Activated naive CD8-positive, alpha-beta T cell treated with anti-CD3 and anti-CD28 coated beads, Interleukin-2, amount 10 ng/mL, durations not matched to agents 7 days and 5 days (primary cell): ENCODE measurements at places on chromosomes 11 and 22.

GRCh38 chr22:17095538-17095937 is 10.7 kb downstream of the IL17RA start:
- DNase-seq = peak; percentile 15

DNA sequence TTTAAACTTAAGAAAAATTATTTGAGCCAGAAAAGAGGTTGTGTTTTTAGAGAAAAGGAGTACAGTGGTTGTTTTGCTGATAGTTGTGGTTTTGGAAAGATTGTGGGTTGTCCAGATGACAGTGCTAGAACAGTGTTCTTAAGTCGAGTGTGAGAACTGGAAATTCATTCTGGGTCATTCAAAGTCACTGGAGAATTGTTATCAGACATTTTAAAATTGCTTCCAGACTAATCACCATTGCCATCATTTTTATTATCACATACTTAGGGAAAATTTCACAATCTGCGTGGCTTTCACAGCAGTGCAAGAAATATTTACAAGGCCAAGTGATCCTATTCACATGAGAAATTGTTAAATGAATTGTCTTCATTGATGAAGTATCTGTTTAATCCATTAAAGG is 242.2 kb upstream of the DDI1 start:
- no peak for DNase-seq

DNA sequence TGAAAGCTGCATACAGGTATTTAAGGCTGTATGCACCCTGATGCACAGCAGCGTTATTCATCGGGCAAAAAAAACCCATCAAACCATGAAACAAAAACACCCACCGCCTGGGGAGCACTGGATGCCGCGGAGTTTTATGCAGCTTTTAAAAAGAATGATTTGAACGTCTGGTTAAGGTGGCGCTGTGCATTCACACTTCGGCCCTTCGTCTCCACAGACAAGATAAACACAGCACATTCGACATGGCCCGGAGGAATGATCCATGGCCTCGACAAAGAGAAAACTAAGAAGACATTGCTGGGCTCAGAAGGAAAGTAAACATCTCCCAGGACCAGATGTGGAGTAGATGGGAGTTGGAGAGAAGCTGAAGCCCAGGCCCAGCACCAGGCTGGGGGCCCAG is 40.8 kb upstream of the GAL start:
- no peak for DNase-seq

- no peak for DNase-seq
Observed at GRCh38 chr22:23509571-23510302, 70.4 kb downstream of the IGLL1 start.

DNA sequence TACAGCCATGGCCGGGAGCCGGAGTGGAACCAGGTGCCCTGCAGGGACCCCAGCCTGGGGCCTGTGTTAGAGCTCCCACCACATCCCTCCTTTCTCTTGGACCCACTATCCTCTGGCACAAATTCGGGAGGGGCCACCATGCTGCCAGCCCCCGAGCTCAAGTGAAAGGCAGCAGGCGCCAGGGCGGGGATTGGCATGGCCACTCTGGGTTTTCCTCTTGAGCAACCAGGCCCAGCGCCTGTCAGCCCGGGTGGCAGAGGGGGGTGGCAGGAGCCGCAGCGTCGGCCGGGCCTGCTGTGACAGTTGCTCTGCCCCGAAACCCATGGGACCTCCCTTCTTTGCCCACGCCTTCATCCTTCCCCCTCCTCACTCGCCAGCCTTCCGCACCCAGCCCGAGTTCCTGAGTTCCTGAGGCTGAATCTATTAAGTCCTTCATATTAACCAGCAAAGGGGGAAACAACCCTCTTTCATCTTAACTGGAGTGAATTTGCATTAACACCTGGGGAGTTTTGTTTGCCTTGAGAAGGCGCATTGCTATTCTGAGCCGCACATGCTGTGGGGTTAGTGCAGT is 16.8 kb upstream of the CABP7 start:
- DNase-seq = no peak

GRCh38 chr11:58059007-58059350 is 28.2 kb downstream of the OR6Q1 start:
- no peak for DNase-seq

DNA sequence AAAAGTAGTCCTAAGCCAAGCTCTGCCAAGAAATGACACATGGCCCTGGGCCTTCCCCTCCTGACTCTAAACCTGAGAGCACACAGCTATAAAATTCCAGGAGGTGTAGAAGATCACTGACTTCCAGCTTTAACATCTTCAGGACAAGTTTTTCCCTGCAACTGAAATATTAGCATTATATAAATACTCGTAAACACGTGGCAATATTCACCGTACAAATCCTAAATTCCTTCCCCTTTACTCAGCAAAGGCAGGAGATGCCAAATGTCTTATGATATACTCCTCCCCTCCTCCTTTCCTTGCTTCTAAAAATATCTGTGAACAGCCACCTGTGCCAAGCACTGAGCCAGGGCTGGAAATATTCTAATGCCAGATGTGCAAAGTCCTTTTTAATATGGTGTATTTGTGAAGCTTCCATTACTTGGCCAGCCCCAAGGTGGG is 194.0 kb downstream of the LARGE1 start:
- DNase-seq = no peak

DNA sequence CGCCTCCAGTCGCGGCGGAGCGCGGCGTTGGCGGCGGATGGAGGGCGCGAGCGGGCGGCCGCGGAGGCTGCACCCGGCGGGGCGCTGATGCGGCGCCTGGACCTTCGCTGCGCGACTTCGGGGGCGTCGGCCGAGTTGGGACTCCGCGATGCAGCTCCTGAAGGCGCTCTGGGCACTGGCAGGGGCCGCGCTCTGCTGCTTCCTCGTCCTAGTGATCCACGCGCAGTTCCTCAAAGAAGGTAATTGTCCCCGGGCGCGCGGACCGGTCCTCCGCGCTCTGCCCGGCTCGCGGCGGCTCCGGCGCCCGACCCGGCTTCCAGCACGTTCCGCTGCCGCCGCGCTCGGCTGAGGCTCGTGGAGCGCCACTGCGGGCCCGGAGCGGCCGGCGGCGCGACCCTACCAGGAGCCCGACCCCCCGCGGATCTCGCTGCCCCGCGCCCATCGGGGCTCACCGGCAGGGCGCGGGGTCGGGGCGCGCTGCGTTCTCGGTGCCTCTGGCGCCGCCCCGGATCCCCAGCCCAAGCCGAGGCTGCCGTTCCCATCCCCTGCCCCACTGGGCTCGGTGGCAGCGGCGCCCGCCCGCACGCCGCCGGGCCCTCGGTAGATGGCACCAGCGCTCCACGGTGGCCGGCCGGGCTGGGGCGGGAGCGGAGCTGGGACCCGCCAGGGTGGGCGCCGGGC is 1251.2 kb downstream of the BRD1 start:
- peak; percentile 46 for DNase-seq

GRCh38 chr22:42317691-42318547 is 47.5 kb upstream of the TCF20 start:
- DNase-seq = no peak

GRCh38 chr11:65814131-65814985 is 19.4 kb upstream of the SNX32 start:
- DNase-seq = no peak

GRCh38 chr22:48803948-48804810 is 1023.5 kb downstream of the BRD1 start:
- DNase-seq = no peak

GRCh38 chr11:64967375-64967774 is 4.5 kb downstream of the MAJIN start:
- no peak for DNase-seq

DNA sequence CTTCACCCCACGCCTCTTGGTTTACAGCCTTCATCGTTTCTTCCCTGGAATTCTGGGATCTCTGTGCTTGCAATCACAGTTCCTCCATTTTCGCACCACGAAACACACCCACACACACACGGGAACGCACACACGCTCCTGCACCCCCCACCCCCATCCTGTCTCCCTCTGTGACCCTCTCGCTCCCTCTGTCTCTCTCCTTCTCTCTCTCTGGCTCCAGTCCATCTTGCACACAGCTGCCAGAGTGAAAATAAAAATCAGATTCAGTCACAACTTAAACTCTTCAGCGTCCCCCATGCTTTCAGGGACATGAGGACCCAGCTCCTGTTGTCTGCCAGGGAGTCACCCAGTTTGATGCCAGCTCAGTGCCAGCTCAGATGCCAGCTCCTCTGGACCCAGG is 3.0 kb downstream of the GAL start:
- DNase-seq = no peak

DNA sequence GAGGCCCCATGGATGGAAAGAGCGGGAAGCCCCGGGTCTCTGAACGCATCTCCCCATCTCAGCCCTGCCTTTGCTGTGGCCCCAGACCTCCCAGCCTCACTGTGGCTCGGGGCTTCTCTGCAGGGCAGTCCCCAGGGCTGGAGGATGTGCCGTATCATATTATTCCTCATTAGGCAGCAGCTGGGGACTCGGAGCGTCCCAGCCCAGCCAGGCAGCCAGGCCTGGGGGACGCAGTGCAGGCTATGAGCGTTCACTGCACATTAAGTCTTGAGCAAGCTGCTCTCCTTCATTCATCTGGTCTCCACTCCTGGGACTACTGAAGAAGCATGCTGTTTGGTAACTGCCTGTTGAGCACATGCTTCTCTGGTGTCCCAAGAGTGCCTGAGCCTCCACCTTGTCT is 226.8 kb upstream of the TBCEL start:
- DNase-seq = no peak

- peak; percentile 76 for DNase-seq
Observed at GRCh38 chr22:26502688-26503561, 9.3 kb downstream of the TFIP11 start.

- DNase-seq = no peak
Observed at GRCh38 chr22:30270832-30271231, 4.2 kb upstream of the OSM start.

- peak; percentile 75 for DNase-seq
Observed at GRCh38 chr22:50271519-50271970, 1.4 kb upstream of the MAPK11 start.

- no peak for DNase-seq
Observed at GRCh38 chr11:35761899-35762298, 99.3 kb downstream of the TRIM44 start.

- DNase-seq = no peak
Observed at GRCh38 chr22:41587347-41587723, 2.3 kb downstream of the PMM1 start.

DNA sequence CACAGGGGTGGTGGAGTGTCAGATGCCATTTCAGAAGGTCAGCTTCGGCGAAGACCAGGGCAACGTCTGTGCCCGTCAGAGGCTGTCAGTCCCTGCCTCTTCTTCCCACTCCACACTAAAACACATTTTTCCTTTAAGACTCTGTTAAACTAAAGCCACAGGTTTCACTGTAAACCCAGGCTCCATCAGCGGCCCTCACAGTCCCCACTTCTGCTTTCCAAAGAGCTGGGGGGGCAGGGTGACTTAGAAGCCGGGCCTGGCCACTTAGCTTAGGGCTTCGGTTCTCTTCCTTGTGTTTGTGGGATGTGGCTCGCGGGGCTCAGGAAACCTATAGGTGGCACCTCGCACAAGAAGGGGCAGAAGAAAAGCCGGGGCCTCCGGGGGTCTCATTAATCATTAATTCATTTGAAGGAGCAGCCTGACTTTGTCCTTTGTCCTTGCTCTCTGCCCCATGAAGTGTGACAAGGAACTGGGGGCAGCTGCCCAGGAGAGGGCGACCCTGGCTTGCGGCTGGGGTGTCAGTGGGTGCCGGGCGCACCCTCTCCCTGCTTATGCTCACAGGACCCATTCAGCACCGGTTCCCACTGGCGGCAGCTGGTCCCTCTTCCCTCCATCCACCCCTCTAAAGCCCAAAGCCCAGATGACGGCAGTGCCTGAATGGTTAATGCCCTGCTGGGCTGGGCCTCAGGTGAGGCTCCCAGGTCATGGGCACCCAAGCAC is 4.1 kb downstream of the SLC25A45 start:
- no peak for DNase-seq

- DNase-seq = no peak
Observed at GRCh38 chr11:111019451-111019850, 226.1 kb upstream of the POU2AF2 start.

GRCh38 chr11:45777127-45777969 is 27.6 kb upstream of the SLC35C1 start:
- no peak for DNase-seq

DNA sequence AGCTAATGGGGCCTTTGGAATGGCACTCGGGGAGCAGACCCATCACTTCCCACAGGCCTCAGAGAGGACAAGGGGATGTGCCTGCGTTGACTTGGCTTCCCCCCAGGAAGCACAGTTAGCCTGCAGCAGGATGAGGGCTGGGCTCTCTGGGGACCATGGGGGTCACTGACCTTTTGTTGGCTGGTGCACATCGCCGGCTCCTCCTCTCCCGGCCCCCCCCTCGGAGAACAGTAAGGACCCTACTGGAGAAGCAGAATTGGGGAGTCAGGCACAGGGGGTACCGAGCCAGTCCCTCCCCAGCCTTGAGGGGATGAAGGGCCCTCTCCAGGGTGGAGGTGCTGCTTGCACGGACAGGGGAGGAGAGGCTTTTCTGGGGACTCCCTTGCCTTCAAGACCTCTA is 32.8 kb downstream of the NRXN2 start:
- no peak for DNase-seq

DNA sequence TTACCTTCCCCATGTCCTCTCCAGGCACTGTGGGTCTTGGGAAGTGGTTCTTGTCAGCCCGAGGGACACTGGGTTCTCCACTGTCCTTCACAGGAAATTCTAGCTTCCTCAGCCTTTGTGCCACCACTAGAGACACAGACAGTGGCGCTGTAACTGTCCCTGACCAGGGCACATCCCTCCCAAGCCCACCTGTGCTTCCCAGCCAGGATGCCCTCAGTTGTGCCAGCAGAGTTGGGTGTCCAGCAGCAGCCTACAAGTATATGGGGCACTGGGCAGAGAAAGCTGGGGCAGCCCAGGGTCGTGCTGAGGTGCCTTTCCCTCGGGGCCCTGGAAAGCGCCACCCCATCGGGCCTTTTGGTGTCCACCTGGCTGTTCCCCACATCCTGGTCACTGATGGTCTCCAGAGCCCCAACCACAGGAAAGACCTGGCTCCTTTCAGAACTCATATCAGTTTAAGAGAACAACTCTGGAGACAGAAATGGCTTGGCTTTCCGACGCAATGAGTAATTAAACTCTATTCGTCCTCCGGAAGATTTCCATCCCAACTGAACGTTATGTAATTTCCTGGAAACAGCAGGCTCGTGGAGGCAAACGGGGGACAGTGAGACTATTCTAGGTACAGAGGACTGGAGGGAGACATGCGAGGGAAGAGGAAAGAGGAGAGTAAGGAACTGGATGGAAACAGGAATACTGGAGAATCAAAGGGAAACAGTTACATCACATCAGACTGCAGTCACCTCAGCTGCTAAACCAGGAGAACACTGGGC is 28.6 kb downstream of the PPP2R1B start:
- DNase-seq = no peak

DNA sequence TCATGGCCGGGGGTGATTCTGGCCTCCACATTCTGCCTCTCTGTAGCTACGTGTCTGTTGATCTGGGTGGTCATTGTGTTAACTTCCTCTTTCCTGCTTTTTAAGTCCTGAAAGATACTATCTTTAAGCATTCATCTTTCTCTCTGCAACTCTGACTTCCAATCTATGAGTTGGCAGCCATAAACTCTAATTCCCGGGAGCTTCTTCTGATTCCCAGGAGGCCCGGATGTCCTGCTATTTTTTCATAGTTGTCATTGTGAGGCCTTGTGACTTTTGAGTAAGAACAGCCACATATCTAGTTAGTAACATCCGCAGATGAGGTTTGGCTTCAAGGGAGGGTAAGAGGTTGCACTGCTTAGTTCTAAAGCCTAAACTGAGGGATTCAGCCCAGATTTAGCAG is 107.8 kb downstream of the SYN3 start:
- DNase-seq = no peak

- DNase-seq = no peak
Observed at GRCh38 chr11:65692367-65692766, 19.7 kb upstream of the KAT5 start.

GRCh38 chr11:61675826-61676225 is 4.4 kb upstream of the DAGLA start:
- DNase-seq = no peak

- no peak for DNase-seq
Observed at GRCh38 chr11:74933765-74934164, 15.1 kb downstream of the XRRA1 start.
